ENCODE measurements at places on chromosomes 7 and 10.

DNA sequence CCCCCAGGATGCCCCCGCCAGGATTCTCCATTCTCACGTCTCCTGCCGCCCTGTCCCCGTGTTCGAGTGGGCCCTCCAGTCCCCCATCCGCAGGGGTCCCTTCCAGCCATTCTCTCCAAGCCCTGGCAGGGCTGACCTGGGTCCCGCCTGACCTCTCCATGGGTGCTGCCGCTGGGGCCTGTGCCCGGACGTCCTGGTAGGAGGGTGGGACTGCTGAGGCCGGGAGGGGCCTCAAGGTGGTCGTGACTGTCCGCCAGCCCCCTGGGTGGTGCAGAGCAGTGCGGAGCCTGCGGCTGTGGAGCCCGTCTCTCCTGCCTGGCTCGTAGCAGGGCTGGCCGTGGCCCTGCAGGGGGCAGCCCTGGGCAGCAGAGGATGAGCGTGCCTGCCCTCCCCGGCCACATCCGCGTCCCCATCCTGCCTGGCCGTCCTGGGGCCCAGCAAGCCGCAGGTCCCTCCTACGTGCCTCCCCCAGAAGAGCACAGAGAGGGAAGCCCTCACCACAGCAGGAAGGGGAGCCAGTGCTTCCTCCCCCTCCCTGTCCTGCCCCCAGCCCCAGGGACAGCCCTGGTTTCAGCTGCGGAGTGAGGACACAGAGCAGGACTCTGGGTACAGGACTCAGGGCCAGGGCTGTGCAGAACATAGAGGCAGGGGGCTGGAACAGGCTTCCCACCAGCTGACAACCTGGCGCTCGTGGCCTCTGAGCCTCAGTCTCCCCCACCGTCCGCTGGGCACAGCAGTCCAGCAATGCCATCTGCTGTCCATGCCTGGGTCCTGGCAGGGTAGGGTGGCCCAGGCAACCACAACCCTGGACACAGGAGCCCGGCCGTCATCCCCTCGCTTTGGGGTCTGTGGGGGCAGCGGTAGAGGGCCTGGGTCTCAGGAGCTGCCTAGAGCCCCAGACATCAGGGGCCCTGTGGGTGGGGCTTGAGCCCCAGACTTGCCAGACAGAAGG is 1.5 kb upstream of the GRIFIN start:
- DNase-seq: peak; percentile 65

DNA sequence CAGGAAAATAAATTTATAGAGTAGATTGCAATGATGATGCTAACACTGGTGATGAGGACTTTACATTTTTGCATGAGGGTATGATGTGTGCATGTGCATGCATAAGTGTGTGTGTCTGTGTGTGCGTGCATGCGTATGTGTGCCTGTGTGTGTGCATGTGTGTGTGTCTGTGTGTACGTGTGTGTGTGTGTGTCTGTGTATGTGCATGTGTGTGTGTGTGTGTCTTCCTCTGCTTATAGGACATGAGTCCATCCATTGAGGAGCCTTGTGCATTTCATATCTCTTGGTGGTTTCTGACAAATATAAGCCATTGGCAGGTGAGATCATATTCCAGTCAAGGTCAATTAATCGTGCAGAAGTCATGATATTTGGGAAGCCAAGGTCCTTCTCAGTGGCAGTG is 277.8 kb downstream of the LRMDA start:
- DNase-seq: no peak

GRCh38 chr7:8514781-8515519 is 81.5 kb downstream of the NXPH1 start:
- no peak for DNase-seq

DNA sequence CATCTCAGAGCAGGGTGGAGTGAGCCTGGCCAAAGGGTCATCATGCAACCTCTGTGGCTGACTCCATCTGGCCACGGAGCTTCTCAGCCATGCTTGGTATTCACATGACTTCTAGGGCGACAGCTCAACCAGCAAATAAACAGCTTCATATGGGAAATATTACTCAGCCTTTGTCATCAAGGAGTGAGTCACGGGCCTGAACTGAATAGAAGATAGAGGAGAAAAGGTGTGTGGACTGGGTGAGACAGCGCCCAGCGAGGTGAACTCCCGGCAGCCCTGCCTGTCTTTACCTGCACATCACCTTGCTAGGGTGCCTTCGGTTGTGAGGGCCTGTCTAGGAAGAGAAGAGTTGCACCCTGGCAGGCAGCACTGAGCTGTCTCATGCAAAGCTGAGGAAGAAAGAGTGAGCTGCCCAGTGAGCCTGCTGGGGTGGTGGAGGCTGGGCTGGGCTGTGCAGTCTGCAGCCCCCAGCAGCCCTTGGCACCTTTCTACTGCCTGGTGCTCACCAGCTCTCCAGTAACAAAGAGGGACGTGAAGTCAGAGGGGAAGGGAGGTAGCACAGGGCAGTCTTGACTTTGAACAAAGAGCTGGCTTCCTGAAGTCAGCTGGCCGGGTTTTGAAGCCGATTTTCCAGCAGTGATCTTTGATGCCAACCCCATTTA is 114.2 kb downstream of the EGFR start:
- peak; percentile 80 for DNase-seq

DNA sequence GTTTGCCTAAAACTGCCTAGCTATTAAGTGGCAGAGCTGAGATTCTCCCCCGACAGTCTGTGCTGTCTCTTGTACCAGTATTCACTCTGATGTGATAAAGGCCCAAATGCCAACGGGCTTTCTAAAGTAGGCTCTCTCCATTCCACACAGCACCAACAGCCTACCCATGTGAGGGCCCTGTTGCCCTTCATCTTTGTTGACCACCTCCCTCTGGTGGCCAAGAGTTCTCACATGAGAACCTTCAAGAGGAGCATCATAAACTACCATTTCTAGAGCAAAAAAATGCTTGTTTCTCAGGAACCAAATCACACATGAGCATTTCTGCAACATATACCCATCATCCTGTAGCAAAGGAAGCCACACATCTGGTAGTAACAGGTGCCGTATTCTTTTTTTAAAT is 185.8 kb downstream of the GRM8 start:
- no peak for DNase-seq

GRCh38 chr7:141027043-141027442 is 12.3 kb upstream of the MRPS33 start:
- DNase-seq: no peak

- no peak for DNase-seq
These were observed 53.0 kb upstream of the AGR3 start for GRCh38 chr7:16934722-16935340.

DNA sequence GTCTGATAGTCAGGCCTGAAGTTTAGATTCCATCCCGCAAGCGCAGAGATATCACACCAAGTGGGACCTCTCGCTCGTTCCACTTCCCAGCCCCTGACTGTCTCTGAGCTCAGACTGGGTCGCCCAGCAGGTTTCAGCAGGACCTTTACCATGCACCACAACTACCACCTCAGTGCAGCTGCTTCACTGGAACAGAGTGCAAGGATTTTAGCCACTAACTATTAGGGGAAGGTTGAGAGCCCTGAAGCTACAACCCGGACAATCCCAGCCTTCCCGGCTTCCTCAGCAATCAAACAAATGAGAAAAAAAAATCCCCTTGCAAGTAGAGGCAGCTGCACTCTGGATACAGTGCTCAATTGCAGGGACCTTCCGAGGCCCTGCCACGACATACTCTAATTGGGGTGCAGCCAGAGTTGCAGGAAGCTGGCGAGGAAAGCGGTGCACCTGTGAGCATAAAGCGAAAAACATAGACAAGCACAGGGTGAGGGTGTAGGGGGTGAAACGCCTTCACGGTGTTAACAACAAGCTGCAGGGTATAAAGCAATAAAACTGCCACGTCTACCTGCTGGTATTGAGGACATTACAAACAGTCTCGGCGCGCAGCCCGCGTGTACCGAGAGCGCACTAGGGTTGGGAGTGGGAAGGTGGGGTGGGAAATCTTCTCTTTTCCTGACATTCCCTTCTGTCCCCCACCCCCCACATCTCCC is 2.6 kb upstream of the DLX6 start:
- no peak for DNase-seq

Measured in adrenal gland (tissue), 19 donors.